Activated CD4-positive, alpha-beta memory T cell treated with anti-CD3 and anti-CD28 coated beads for 36 hours (primary cell): ENCODE measurements at places on chromosomes 5 and 9.

DNA sequence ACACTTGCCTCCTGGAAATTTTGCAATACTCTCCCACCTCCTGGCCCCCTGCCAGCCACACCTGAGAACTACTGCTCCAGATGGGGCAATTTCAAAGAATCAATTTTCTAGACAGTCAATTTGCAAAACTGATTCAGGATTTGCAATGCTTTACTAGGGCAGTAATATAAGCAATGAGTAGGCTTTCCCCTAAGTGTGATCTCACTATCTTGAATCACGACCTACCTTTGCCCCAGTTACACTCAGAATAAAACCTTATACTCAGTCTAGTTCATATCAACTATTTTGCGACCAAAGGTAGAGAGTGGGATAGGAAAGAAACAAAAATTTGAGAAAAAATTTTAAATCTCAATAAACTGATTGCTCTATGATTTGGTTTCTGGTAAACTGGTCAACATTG is 54.4 kb downstream of the DROSHA start:
- DNase-seq: no peak
- no peak overlapping the region for H3K4me3 ChIP-seq
- H3K27me3 ChIP-seq: no peaks in the 10 kb centered on the region
- no peaks in the 10 kb centered on the region for H3K4me1 ChIP-seq
- H3K27ac ChIP-seq: no peak overlapping the region

- no peaks in the 10 kb centered on the region for H3K36me3 ChIP-seq
- H3K4me3 ChIP-seq: no peak overlapping the region
- no peaks in the 10 kb centered on the region for H3K4me1 ChIP-seq
- H3K27me3 ChIP-seq: no peaks in the 10 kb centered on the region
- no peak for DNase-seq
These were observed 416.1 kb downstream of the TMEM38B start for GRCh38 chr9:106110483-106110882.

DNA sequence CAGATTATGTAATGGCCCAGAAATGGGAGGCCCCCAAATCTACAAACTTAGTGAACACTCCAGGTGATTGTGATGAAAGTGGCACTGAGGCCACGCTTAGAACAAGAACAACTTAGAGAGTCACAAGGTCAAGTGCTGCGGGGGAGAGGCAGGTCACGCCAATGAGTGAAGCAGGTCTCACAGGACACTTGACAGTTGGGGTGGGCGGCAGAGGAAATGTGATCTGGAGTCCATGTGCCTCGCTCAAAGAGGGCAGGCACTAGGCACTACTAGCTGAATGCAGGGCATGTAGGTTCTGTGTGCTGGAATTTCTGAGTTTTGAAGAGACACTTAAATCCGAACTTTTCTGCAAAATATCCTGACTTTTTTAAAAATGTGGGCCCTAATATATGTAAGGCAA is 193.2 kb upstream of the RORB start:
- H3K27ac ChIP-seq: no peak overlapping the region
- no peak for DNase-seq
- no peak overlapping the region for H3K4me3 ChIP-seq
- no peaks in the 10 kb centered on the region for H3K36me3 ChIP-seq
- H3K27me3 ChIP-seq: no peaks in the 10 kb centered on the region

DNA sequence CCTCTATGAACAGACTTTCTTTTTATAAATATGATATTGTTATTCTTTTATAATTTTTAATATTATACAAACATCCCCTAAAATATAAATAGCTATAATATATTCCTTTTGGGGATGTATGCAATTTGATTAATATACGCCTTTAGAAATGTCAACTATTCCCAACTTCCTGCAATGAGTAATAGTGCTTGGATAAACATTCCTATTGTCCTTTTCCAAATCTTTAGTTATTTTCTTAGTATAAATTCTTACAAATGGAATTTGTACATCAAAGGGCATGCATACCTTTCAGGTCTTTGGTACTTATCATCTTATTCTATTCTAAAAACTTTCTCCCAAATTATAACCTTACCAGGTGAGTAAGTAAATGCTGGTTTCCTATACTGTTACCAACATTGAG is 6.2 kb downstream of the NLN start:
- peaks cover 2% of the 10 kb centered on the region for H3K36me3 ChIP-seq
- no peak overlapping the region for H3K27ac ChIP-seq
- no peak for DNase-seq
- no peaks in the 10 kb centered on the region for H3K27me3 ChIP-seq
- H3K4me1 ChIP-seq: peaks cover 7% of the 10 kb centered on the region
- no peak overlapping the region for H3K4me3 ChIP-seq

DNA sequence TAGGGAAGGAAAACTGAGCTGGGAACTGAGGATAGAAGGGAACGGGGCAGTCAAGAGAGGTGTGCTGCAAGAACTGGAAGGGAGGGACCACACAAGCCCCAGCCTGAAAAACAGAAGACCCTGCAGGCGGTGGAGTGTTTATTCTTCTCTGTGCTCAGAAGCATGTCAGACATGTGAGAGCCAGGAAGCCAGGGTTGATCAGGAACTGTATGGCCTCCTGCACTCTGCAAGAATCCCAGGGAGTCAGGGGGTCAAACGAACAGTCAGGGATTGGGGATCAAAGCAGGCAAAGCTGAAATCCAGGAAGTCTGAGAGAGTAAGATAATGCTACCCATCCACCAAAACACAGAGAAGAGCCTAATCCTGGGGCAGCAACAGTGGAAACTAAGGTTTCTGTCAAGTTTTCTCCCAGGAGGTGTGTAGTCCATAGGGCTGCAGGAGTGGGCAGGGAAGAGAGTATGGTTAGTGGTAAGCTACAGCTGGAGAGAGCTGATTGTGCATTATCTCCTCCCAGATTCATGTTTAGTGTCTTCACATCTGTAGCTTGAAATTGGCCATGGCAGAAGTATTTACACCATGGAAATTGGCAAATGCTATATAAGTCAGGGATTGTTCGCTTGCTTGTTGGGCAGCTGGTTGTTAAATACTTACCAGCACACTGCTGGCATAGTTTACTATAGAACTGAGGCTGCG is 115.4 kb upstream of the SLC44A1 start:
- H3K36me3 ChIP-seq: no peaks in the 10 kb centered on the region
- H3K4me1 ChIP-seq: peaks cover 38% of the 10 kb centered on the region
- DNase-seq: no peak
